ENCODE measurements at places on chromosomes 1 and 21.

GRCh38 chr1:86650065-86650464 is 54.3 kb upstream of the SH3GLB1 start:
- no peak for DNase-seq

- no peak for DNase-seq
These were observed 11.0 kb downstream of the TOR1AIP2 start for GRCh38 chr1:179866616-179867015.

GRCh38 chr1:24713176-24713575 is 32.1 kb upstream of the CLIC4 start:
- no peak for DNase-seq

DNA sequence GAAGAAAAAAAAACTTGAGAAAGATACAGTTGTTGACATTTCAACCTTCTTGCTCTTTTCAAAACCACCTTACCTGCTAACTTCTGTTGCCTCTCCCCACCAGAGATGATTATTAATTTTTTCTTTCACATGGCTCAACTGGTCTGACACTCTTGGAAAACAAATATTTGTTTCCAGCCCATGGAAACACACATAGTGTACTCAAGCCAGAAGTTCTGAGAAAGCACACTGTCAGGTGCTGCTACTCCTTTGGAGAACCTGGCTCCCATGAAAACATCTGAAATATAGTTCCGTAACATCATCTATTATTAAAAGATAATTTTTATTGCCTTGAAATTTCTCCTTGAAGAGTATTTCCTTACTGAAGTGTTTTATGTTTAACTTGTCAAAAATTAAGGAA is 145.0 kb upstream of the C1orf105 start:
- no peak for DNase-seq

- no peak for DNase-seq
These were observed 33.9 kb downstream of the LDLRAD2 start for GRCh38 chr1:21845646-21846641.

GRCh38 chr1:169618367-169618766 is 11.6 kb downstream of the SELP start:
- no peak for DNase-seq

GRCh38 chr1:112533029-112533428 is 24.3 kb downstream of the WNT2B start:
- DNase-seq, result peak; percentile 77

DNA sequence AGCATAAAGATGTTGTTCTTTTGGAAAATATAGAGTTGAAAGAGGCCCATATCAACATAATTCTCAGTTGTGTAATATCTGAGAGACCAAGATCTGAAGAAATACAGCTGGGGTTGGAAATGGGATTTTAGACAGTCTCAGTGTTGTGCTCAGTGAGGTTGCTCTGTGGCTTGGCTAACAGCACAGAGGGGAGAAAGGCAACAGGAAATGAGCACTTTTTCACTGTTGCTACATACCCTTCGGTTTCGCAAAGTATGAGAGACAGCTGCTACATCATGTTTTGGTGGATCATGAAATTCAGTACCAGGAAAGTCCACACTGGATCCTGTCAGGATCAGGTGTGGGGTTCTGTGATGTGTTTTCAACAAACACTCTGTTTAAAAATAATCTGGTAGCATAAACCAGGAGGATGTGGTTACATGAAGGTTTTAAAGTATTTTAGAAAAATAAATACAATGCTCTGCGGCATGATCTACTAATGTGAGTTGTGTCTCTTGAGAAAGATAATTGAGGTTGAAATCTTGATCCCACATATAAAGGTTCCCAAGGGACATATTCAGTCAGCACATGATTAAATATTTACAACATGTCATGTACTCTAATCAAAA is 7.0 kb upstream of the GPR88 start:
- no peak for DNase-seq

DNA sequence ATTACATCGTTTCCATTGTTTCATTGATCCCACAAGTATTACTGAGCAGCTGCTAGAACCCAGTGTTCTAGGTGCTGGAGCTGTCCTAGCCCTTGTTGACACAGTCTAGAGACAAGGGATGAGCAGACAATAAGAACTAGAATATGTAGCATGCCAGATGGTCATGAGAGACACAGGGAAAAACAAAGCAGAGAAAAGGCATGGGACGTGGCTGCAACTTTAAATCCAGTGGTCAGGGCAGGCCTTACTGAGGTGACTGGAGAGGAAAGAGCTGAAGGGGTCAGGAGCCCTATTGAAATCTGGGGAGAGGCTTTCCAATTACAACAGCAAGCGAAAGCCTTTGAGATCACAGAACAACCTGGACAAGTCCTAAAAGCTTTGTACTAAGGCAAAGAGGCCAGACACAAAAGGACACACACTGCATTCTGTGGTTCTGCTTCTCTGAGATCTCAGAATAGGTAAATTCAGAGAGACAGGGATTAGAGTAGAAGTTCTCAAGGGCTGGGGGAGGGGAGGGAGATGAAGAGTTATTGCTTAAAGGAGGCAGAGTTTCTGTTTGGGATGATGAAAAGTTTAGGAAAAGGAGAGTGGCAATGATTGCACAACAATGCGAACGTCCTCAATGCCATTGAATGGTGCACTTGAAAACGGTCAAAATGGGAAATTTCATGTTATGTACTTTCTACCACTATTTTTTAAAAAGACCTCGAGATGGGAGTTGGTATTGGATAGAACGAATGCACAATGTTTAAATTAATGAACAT is 467.4 kb upstream of the VAMP3 start:
- no peak for DNase-seq

- no peak for DNase-seq
These were observed 30.2 kb downstream of the RERE start for GRCh38 chr1:8787218-8787617.

DNA sequence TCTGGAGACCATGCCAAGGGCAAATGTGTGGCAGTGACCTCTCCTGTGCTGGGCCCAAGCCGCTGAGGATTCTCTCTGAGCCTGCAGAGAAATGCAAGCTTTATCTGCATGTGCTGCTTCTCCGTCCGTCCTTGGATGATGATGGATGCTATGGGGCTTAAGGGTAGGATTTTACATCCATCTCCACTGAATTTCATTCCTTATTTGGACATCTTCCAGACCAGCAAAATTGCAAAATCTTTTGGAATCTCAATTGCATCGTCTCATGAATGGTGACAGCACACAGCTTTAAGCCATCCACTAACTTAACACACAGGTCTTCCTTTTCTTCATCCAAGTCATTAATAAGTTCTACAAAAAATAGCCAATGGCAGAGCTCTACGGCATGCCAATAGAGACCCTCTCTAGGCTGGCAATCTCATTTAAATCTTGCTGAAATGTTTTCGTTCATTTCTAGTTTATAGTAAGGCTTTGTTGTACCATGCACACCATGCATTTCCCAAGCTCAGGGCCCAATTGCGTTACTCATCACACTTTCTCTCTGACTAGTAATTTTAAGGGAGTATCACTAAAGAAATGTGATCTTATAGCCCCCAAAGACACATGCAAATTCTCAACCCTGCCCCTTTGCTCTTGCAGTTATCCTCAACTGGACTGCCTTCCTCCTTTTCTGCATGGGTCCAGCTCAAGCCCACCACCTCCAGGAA is 11.1 kb downstream of the BATF3 start:
- no peak for DNase-seq

GRCh38 chr1:201517631-201518030 is 10.7 kb upstream of the CSRP1 start:
- no peak for DNase-seq

DNA sequence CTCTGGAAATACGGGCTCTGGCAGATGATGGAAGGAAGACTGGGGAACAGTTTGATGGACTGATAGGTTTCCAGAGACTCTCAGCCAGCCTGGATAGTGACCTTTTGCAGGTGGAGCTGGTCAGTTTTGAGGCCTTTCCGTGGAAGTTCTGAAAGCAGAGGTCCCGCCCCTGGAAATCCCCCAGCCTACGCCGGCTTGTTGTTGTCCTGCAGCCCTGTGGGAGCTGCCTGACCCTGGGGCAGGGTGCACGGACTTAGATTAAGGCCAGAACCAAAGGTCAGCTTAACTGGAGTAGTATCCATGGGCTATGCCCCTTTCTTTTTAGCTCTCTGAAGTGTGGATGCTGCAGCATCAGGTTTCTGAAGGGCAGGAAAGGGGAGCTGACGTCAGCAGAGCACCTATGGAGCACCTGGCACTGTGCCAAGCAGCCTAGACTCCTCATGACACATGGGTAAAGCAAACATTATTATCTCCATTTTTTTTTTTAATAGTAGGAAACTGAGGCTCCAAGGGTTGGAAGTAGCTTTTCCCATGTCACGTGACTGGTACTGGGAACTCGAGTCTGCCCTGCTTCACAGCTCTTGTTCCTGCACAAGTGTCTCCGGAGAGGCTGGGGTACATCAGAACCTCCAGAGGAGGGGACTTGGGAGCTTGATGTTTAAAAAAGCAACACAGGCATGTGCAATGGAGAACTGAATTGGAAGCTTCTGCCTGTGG is 38.5 kb downstream of the IER5 start:
- DNase-seq, result no peak

DNA sequence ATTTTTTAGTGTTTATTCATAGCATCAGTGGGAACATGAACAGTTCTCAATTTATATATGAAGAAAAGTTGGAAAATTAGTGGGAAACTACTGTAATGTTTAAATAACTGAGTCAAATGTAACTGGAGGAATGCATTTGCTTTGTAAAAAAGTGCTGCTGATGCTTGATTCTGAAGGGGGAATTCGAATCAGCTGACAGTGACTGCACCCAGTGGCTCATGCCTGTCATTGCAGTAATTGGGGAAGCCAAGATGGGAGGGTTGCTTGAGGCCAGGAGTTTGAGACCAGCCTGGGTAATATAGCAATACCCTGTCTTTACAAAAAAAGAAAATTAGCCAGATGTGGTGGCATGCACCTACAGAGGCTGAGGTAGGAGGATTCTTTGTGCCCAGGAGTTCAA is 398.4 kb downstream of the ZP4 start:
- DNase-seq, result no peak

DNA sequence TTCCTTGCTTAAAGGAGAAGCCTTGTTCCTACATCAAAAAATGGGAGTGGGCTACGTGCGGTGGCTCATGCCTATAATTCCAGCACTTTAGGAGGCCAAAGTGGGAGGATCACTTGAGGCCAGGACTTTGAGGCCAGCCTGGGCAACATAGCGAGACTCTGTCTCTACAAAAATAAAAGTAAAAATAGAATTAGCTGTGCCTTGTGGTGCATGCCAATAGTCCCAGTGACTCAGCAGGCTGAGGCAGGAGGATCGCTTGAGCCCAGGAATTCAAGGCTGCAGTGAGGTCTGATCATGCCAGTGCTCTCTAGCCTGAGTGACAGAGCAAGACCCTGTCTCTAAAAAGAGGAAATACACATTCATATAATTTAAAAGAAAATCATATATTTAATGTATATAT is 127.1 kb downstream of the C1orf21 start:
- DNase-seq, result no peak

DNA sequence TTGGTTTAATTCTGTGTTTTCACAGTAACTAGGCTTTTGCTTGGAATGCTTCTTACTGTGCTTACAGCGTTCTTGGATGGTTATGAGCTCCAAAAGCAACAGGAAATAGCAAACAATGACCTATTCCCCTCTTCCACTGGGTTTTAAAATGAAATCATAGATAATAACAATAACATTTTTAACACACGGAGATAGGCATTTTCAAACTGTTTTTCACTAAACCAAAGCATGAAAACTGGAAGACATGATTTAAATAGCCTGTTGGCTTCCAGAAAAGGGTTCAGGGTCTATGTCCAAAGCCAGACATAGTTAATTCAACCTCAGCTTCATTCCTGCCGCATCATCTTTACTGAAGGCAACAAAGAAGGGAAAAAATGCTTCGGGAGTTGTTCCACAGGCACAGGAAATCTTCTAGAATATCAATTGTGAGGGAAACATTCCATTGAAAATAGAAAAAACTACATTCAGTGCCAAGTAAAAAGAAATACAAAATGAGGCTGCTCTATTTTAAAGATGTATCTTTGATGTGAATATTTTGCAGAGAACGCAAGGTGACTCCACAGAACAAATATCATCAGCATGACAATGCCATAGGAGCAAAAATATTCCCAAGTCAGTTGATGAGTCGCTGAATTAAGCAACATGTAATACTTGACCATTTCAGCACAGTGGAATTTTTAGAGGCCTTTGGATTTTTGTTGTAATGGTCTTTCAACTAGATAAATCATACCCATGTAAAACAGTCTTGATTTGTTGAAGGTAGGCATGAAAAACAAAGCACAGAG is 80.7 kb downstream of the NID1 start:
- DNase-seq, result peak; percentile 72

- no peak for DNase-seq
These were observed 120.4 kb downstream of the SIPA1L2 start for GRCh38 chr1:232509570-232509969.

- peak; percentile 52 for DNase-seq
These were observed 61.7 kb downstream of the CASQ2 start for GRCh38 chr1:115706587-115707425.
